MV-4-11 (cell line): ENCODE measurements at places on chromosomes 1 and 21.

- peak; percentile 78 for DNase-seq
Measured at GRCh38 chr21:17539743-17540341, 27.0 kb downstream of the CXADR start.

- no peak for DNase-seq
Measured at GRCh38 chr1:66265796-66266195, 268.2 kb upstream of the SGIP1 start.

DNA sequence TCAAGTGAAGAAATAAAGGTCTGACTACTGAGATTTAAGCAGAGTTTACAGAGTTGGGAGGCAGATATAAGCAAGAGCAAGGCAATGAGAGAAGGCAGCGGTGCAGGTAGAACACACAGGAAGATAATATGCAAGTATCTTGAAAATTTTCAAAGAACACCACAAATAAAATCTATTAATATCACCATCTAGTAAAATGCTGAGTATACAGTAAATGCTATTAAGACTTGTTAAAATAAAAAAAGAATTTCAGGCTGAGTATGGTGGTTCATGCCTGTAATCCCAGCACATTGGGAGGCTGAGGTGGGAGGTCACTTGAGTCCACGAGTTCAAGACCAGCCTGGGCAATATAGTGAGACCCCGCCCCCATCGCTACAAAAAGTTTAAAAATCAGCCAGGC lies 20.0 kb downstream of the SORT1 start:
- no peak for DNase-seq

DNA sequence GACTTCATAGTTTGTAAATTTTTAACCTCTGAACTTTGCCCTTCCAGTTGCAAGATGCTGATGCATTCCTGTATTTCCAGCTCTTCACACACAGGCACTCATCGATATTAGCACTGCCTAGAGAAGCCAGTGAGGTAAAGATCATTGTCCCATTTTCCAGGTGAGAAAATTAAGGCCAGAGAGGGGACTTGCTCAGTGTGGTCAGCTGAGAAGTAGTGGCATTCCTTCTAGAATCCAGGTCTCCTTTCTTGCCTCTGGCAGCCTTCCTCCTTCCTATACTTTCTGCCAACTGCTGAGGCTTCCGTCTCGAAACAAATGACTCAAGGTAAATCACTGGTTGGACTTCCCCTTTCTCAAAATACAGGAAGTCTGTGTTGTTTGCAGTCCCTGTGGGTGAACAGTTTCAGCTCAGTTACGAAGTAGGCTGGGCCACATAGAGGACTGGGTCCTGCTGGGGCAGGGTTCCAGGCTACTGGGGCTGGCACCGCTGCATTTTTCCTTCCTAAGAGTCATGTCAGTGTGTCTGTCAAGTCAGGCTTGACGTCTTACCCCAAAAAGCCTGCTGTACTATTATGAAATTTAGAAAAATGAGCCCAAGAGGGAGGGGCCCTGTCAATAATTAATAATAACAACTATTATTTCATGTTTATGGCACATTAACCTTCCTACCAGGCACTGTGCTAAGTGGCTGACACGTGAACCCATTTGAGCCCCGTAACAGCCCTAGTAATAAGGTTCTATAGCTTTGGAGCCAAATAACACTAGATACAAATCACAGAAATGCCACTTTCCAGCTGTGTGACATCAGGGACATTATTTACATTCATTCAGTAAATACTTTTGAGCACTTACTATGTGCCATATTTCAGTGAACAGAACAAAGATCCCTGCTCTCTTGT lies 16.6 kb upstream of the RNF19B start:
- peak; percentile 99 for DNase-seq

DNA sequence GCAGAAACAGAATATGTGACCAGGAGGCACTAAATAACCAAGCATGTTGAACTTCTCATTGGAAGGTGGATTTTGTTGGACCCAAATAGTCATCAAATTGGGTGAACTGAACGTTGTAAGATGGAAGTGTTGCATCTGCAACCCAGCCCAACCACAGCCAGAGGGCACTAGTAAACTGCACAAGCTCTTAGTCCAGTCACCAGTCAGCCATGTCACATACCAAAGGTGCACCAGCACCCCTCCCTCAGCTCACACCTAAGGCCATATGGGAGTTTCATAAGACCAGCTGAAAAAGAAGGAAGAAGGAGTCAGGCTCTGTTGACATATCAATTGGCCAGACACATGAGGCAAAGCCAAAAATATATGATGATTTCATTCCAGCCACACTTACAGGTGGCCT lies 481.7 kb upstream of the NR5A2 start:
- DNase-seq: no peak

DNA sequence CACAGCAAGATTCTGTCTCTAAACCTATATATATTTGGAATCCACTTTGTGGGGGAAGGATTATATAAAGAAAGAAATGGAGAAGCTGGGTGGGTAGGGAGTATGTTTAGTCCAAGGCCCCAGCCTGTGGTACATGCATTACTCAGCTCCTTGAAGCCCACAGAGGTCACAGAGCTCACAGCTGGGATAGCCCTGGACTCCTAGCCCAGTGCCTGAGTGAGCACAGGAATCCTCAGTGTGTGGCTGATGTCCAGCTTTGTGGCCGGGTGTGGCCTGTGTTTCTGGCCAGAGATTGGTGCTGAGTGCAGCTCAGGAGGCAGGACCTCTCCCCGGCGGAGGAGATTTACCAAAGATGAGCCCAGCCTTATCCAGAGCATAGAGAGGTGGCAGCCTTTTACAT lies 7.6 kb downstream of the CAPN9 start:
- peak; percentile 27 for DNase-seq

DNA sequence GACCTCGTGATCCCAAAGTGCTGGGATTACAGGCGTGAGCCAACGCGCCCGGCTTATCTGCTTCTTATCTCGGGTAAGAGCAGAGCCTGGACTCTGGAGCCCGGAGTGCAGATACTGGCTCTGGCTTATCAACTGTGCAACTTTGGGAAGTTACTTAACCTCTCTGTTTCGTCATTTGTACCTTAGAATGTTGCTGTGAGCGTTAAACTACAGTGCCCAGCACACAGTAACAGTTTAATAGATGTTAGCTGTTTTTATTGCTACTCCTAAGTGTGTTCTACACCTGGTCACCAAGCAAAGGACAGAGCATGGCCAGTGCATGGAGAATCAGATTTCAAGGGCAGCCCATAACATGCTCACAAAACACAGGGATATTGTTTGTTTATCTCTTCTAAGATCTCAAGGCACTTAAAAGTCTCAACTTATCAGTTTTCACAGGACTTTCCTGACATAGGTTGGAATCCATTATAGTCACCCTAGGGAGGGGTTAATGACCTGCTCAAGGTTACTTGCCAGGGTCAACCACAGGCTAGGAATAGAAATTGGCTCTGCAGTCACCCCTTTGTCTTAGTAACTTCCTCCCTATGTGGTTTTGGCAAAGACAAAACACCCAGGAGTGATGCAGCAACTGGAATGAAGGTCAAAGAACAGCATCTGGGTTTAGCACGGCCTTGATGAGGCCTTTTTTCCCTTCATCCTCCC lies 22.5 kb upstream of the SRP9 start:
- peak; percentile 74 for DNase-seq

DNA sequence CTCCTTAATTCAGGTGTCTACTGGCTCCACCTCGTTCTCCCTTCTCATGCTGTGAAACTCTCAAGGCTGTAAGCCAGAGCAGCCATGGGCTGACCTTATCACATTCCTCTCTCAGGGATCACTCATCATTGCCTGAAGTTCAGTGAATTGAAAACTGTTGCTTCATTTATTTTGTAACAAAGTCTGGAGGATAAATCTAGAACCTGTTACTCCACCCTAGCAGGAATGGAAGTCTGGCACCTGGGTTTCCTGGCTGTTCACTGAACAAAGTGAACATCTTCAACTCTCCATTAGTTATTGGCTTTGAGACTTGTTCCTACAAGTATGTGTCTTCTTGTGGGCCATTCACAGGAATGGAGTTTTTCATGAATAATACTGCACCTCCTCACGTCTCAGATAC lies 584.1 kb downstream of the PTPRU start:
- no peak for DNase-seq

GRCh38 chr1:175192630-175193526 lies at the start of gene KIAA0040:
KIAA0040 (minus strand) TSS chr1:175192776; CDS start chr1:175161013, 31,763 bp downstream.
- peak; percentile 32 for DNase-seq

DNA sequence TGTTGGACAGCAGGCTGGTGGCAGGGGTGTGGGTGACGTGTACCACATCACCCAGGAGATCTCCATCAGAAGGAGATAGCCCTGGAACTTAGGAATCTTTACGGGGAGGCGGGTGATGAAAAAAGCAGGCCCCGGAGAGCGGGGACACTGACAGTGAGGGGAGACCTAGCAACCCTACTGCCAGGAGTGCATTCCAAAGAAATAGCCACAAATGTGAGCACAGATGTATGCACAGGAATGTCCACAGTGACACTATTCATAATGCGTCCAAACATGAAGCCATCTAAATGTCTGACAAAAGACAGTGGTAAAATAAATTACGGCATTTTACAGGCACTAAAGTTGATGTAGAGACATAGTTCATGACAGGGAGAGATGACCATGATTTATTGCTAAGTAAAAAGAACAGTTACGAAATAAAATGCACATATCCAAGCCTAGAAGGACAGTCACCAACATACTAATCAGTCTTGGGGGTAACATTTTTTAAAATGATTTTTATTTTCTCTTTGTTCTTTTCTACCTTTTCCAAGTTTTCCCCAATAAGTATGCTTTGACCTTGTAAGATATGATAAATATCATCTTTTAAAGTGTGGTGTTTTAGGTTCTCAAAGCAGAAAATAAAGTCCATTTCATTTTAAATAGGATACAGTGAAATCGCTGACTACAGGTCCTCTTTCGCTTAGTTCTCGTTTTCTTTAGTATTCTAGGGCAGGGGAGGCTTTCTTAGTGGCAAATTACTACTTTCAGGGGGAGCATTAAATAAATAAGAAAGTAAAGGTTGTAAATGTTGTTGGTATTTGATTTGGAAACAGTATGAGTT lies 21.3 kb downstream of the CD247 start:
- DNase-seq: peak; percentile 14

DNA sequence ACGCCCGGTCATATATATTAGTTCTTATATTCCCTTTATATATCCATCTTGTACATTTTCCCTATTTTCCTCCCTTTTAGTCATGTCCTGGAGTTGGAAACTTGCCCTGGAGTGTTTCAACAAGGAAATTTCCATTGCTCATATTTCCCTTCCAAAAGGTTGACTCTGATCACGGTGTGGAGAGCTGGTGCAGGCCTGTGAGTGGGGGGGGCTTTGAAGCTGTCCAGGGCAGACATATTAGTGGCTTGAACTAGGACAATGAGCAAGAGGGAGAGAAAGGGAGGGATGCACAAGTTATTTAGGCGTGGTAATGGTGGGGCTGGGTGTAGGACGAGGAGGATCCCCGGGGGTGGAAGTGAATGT lies 30.4 kb upstream of the TMEM61 start:
- DNase-seq: no peak

DNA sequence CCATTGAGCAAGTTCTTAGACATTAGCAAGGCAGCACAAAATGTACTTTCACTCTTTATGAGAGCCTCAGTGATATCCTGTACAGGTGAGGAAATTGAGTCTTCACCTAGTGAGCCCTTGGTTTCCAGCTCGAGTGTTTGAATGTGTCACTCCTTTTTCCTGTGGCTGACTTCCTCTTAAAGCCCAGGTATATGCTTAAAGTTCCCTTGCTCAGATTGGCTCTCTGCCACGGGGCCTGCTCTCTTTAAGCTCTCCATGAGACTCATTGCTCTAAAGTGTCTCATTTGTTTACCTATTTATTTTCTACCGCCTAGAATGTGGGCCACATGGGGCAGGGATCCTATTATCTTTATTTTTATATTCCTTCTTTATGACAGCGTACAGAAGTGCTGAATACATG lies 324.9 kb downstream of the SIPA1L2 start:
- DNase-seq: no peak

GRCh38 chr1:36906555-36906954 lies 127.8 kb downstream of the GRIK3 start:
- DNase-seq: no peak

DNA sequence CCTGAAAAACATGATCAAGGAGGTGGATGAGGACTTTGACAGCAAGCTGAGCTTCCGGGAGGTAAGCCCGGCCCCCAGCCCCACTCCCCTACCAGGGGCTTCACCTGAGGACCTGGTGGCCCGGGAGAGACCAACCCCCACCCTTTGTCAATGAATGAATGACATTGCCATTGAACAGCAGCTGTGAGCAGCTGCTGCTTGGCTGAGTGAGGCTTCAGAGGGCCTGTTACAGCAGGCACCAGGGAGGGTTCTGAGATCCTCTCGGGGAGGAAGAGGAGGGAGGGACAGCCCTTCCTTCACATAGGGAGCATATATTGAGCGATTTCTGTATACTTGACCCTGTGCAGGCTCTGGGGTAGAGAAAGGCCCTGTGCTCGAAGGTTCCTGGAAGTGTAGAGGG lies 12.3 kb upstream of the CTRC start:
- no peak for DNase-seq

DNA sequence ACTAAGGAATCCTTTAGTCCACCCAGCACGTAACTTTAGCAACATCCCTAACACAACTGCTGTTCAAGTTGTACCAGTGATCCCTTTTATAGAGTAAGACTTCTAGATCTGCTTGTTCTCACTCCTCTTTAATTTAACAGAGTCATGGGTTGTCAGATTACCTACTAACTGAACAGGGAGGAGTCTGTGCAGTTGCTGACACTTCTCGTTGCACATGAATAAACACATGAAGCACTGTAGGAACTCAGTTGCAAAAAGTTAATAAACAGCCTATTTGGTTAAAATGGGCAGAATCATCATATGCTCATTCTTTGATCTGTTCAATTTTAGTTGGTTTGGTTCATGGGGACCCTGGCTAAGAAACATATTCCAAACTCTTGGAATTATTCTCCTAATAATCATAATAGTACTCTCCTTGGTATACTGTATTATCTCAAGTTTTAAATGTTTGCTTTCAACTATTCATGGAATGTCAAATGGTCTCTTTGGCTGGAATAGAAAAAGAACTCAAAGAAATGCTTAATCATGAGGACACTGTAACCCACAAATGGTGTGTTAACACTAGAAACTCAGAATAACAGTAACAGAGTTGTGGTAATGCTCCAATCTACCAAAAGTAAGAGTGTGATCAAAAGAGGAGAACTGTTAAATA lies 15.6 kb downstream of the PLPPR5 start:
- no peak for DNase-seq

DNA sequence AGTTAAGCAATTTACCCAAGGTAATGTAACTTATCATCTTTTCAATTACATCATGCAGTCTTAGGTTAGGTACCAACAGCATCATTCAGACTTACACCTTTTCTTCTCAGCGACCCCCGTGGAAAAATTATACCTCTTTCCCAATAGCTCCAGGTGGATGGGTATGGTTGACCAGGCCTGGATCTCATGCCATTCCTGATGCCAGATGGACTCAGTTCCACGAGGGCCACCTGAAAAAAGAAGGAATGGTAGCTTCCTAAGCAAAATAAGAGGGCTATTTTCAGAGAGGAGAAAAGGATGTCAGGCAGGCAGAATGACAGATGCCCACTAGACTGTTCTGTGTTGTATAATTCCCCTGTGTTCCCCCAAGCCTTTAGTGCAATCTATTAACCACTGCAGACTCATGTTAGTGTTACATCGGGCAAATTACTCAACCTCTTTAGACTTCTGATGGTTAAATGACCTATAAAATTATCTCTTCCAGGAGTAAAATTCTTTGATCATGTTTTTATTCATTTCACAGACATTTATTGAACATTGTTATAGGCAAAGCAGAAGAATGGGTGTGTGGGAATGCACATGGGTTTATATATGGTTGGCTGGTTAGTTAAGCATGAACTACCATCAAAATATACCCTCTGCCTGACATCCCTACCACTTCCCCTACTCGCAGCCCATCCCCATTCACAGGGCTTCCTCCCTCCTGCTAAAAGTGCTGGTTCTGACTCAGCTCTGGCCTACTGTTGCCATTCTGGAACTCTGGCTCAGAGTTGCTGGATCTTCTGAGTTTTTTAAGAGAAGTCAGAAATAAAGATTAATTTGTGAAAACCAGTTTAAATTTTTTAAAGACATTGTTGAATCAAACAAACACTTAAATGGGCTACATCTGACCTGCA lies 10.6 kb upstream of the MYSM1 start:
- DNase-seq: no peak
